ENCODE measurements at places on chromosomes 1 and 21.
A peak's percentile ranks its signal among the peaks of the same experiment; 100 is the strongest.

DNA sequence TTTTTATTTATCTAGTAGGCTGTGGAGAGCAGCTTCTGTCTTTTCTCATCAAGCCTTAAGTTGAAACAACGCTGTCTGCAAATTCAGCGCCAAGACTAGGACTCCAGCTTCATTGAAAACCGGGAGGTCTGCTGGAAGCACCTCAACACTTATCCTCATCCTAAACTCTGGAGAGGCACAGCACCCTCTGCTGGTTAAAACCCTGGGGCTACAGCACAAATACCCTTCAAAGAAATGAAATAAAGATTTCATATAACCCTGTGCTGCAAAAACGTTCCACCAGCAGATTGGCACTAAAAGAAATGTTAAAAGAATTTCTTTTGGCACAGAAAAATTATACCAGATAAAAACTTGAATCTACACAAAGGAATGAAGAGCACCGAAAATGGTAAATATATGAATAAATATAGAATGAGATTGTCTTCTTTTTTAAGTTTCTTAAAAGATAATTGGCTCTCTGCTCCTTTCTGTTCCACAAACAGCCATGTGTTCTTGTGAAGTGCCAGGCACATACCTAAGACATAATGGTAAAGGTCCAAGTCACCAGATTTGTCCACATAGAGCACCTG, 227.7 kb upstream of the SAMSN1 start:
- peak; percentile 23 for DNase-seq

GRCh38 chr1:81799939-81800694, 617 bp upstream of the ADGRL2 start:
- DNase-seq, result peak; percentile 90

DNA sequence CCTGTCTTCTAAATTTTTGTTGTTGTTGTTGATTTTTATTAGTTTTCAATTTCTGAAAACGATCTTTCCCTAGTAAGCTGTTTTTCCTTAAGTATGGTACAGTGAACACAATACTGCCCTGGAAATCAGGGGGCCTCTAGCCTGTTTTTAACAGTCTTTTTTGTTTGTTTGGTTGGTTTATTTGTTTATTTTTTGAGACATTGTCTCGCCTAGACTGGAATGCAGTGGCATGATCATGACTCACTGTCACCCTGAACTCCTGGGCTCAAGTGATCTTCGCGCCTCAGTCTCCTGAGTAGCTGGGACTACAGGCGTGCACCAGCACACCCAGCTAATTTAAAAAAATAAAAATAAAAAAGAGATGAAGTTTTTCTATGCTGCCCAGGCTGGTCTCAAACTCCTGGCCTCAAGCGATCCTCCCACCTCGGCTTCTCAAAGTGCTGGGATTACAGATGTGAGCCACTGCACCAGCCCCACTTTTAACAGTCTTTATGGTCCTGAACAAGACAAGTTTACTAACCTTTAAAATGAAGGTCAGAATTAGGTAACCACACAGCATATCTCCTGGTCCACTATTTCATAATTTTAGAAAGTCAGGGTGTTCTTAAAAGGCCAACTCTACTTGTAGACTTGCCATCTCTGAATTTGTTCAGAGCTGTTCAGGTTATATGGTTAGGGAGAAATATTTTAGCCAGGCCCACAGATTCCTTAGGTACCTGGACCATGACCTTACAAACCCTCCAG, 35.4 kb downstream of the TBCE start:
- no peak for DNase-seq

DNA sequence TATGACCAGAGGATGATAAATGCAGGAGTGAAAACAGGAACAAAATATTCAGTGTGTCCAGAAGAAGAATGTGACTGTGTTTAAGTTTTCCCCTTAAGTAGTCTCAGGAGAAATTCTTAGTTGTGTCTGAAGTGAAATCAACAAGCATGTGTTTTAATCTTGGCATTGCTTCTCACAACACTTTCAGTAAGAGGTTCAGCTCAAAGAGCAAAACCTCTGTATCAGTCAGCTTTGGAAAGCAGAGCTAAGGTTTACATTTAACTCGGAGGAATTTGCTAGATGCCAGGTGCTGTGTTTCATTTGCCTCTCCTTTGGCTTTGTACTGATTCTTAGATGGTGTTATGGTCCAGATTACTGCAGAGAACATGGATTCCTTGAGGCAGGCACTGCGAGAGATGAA, 28.6 kb downstream of the CC2D1B start:
- DNase-seq, result no peak

DNA sequence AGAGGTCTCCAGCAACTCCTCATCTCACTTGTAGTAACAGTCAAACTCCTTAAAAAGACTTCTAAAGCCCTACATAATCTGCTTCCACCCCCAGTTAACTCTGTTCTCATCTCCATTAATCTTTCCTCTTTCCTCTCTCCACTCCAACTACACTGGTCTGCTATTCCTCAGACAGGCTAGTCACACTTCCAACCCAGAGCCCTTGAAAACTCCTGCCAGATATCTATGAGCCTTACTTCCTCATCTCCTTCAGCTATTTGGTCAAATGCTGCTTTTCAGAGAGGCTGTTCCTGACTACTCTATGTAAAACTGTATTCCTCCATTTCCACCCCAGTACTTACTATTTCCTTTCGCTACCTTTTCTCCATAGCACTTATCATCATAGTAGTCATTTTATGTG, 24.4 kb downstream of the PCP4L1 start:
- DNase-seq, result no peak

- DNase-seq, result no peak
Observed at GRCh38 chr1:199243423-199244061, 604.7 kb downstream of the PTPRC start.

GRCh38 chr1:27605796-27606707, 2.1 kb upstream of the AHDC1 start:
- DNase-seq, result peak; percentile 83

DNA sequence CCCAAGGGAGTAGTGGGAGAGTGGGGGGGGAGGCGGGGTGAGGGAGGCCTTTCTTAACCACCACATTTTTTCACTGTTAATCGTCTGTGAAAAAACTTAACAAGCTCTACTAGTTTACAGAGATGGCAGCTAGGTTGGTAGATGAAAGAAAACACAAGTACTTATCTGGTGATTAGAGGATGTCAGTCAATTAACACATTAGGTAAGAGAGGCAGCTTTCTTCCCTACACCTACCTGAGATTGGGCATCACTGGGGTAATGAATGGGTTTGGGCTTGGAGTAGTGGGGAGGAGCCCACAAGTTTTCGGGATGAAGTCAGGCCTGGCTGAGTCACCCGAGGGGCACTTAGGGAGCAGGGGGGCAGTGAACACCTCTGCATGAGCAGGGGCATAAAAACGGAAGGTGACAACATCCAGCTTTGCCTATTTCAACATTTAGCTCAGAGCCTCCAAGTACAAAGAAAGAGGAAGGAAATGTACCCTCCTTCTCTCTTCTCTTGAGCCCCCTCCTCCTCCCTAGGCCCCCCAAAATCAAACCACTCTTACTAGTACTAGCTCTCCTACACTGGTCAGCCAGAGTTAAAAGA, 2.5 kb downstream of the LBR start:
- no peak for DNase-seq

DNA sequence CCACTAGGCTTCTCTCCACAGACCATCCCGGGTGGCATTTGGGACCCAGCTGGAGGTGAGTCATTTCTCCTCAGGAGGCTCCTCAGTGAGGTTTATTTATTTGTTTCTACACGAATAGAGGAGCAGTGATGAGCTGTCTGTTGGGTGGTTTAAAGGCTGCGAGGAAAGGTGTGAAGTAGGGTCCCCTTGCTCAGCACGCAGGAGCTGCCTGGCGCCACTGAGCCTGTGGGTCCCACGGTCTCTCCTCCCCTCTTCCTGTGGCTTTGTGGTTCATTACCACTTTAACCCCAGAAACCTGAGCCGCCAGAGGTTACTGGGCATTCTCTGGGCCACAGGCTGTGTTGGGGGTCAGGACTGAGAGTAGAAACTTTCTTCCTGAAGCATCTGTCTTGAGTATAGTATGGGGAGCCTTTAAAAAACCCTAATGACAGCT, 39.9 kb downstream of the IL6R start:
- DNase-seq, result no peak

GRCh38 chr1:111507411-111508201, 4.2 kb upstream of the ADORA3 start:
- peak; percentile 55 for DNase-seq

GRCh38 chr1:39949891-39950290, 5.1 kb upstream of the MFSD2A start:
- DNase-seq, result no peak

DNA sequence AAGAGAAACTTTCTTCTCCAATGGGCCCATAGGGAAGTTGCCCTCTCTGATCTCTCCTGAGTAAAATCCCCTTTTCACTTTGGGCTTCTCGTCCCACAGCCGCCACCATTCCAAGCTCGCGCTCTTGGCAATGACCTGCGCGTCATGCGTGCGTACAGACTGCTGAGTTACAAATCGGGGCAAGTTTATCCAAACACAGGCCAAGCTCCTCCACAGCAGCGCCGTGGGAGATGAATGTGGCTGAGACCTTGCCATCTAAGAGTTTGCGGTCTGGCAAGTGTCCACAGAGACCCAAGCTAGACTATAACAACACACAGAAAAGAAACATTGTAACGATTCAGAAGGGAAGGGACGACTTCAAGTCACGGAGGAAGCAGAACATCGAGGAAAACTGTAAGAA, 116.3 kb upstream of the SOD1 start:
- DNase-seq, result no peak

GRCh38 chr21:32545948-32546441, 39.3 kb downstream of the TCP10L start:
- DNase-seq, result no peak

DNA sequence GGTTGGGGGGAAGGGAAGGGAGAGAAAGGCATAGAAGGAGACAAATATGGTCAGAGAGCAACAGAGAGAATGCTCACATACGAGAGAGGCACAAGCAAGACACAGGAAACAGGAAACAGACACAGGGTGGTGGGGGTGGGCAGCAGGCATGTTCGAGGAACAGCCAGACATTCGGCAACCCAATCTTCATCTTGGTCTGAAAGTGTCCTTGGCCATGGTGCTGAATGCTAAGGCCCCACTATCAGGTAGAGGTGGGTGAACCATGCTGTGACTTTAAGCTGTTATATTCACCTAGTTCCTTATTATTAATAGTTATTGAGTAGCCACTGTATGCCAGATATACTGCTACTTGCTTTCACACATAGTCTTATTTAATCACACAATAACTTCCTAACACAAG, 109.2 kb downstream of the DDX20 start:
- DNase-seq, result no peak
